ENCODE measurements at places on chromosomes 3 and 15. TPM values are rescaled to one million over a fixed set of nuclear protein-coding genes. Genes with fewer than 3 reads are reported as not detected.

DNA sequence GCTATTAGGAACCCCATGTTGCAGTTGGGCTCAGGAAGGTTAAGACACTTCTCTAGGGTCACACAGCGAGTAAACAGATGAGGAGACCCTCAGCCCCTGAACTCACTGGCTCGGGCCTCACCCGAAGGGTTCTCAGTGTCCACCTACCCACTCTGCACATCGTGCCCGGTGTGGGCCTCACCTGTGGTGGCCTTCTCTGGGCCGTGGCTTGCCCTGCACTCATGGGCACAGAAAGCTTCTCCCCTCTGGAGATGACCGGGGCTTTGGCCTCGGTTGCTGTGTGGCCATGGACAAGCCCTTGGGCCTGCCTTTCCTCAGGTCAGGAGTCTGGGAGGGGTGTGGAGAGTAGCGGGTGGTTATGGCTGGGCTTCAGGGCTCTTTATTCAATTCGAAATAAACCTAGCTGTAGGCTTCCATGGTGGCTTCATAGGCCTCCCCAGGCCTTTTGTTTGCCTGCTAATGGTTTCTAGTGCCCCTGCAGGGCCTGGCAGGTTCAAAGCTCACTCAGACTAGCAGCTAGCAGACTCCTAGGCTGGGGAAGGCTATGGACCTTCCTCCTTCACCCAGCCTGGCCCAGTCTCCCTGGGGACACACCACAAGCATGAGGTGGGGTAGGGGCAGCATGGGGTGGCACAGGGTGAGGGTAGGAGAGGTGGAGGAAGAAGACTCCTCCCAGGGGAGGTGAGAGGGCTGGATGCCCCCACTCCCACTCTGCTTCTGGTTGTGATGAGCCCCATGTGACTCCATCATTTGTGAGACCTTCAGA is 103.1 kb downstream of the LINGO1 start:
- no peak for DNase-seq

GRCh38 chr15:64917211-64917610 is 5.5 kb downstream of the ANKDD1A start:
- no peak for DNase-seq

- DNase-seq = no peak
Observed at GRCh38 chr15:73799466-73799865, 46.3 kb upstream of the INSYN1 start.

GRCh38 chr15:31300981-31301672 is 25.5 kb upstream of the KLF13 start:
- DNase-seq = no peak

GRCh38 chr3:172707030-172707429 is 3.8 kb downstream of the NCEH1 start:
- DNase-seq = no peak

- peak; percentile 70 for DNase-seq
Observed at GRCh38 chr3:23877329-23877980, 39.3 kb downstream of the NKIRAS1 start.

DNA sequence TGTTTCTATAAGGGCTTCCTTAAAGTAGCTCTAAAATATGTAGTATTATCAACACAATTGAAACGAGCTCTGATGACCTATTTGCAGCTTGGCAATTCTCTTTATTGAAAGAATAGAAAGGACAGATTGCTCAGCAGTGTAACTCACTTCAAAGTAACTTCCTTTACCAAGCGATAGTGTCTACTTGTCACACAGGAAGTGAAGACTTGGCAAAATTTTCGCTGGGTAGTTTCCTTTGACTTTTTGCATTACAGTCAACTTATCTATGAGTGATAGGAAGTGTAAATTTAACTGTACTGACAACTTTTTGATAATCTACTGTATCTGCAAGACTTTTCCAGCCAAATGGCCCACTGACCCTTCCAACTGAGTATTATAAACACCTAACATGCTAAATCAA is 22.8 kb downstream of the SLC9A9 start:
- no peak for DNase-seq

GRCh38 chr15:48859426-48859825 is 18.5 kb upstream of the EID1 start:
- DNase-seq = no peak

The PRKCD gene
- 1.3 TPM for total RNA-seq

The ZNF106 gene
- total RNA-seq = 741 TPM

The ZBED2 gene
- not detected for total RNA-seq

All from myocyte (in vitro differentiated cells).